ENCODE measurements at places on chromosomes 6 and 20. TPM values are rescaled to one million over a fixed set of nuclear protein-coding genes. Genes with fewer than 3 reads are reported as not detected.

DNA sequence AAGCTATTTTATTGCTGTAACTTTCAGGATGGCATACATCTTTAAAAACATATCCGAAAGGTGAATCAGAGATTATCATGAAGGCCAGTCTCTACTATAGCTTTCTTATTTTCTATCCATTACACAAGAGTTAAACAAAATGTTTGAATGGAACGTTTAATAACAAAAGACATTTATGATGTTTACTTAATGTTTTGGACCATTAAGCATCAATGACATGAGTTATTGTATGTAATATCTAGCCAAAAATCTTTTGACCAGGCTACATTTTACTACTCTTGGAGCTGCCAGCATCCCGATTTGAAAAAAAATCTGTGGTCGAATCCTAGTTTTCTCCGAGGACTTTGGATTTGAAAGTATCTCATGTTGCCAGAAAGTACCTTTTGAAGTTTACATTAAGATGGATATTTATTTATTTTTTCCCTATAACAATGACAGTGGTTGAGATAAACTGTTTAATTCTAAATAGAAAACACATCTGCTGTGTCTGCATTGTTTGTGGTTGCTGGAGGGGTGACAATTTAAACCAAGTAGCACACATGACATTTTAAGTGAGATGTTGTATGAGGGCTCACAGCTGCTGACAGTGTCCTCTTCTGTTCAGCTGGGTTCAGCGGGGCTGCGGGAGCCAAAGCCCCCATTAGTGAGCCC, 293.7 kb upstream of the TCF21 start:
- H3K27me3 ChIP-seq = no peaks in the 10 kb centered on the region
- no peaks in the 10 kb centered on the region for H3K36me3 ChIP-seq
- no peaks in the 10 kb centered on the region for H3K4me1 ChIP-seq
- H3K4me3 ChIP-seq = no peak overlapping the region
- DNase-seq = no peak

DNA sequence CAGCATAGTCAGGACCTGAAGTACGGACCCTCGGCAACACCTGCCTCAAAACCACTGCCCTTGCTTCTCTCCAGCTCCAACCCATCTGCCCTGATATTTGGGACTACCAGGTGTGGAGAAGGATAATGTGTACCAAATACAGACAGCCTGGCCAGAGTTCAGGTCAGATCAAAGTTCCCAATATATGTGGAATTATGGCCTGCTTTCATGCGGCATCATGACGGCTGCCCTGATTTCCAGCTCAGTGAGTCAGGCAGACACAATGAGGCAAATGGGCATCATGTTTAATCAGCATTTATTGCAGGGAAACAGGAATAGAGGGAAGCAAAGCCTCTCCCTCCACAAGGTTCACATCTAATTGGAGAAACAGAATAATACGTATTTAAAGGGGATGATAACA, 57.9 kb downstream of the FRK start:
- H3K36me3 ChIP-seq = no peaks in the 10 kb centered on the region
- no peak for DNase-seq
- no peak overlapping the region for H3K27ac ChIP-seq
- H3K4me1 ChIP-seq = no peaks in the 10 kb centered on the region
- no peak overlapping the region for H3K4me3 ChIP-seq

- peaks cover 2% of the 10 kb centered on the region for H3K36me3 ChIP-seq
- no peak for DNase-seq
These were observed 59.9 kb downstream of the NUDT3 start for GRCh38 chr6:34332251-34333198.

TFAP2C gene
- total RNA-seq = 0.07 TPM

GRCh38 chr6:38775870-38776269, 60.8 kb downstream of the DNAH8 start:
- H3K27ac ChIP-seq = no peak overlapping the region
- no peaks in the 10 kb centered on the region for H3K36me3 ChIP-seq
- no peak overlapping the region for H3K4me3 ChIP-seq
- peaks cover 28% of the 10 kb centered on the region for H3K27me3 ChIP-seq
- DNase-seq = no peak
- no peaks in the 10 kb centered on the region for H3K4me1 ChIP-seq

PACSIN1 gene
- total RNA-seq = 0.29 TPM

- no peak overlapping the region for H3K27ac ChIP-seq
- no peaks in the 10 kb centered on the region for H3K4me1 ChIP-seq
- H3K4me3 ChIP-seq = no peak overlapping the region
- peaks cover 10% of the 10 kb centered on the region for H3K27me3 ChIP-seq
- no peak for DNase-seq
These were observed 138.8 kb upstream of the RREB1 start for GRCh38 chr6:6968731-6969552.

GRCh38 chr6:169961772-169962561, 210.5 kb downstream of the ERMARD start:
- H3K36me3 ChIP-seq = no peaks in the 10 kb centered on the region
- no peaks in the 10 kb centered on the region for H3K4me1 ChIP-seq
- H3K4me3 ChIP-seq = peak overlapping the region; percentile 42

BPIFA3 gene
- not detected for total RNA-seq

DNA sequence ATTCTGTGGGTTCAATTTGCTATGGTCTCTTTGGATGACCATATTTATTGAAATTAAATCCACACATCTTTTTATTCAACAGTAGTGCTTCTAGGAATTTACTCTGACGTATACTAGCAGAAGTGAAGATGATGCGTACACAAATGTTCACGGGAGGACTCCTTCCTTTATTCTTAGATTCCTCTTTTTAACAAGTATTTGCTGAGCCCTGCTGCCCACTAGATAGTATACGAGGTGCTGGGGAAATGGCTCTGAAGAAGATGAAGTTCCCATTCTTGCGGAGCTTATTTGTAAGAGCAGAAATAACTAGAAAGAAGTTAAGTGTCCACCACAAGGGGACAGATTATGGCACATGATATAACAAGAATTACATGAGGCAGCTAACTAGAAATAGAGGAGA, 145.2 kb downstream of the DOK5 start:
- DNase-seq = no peak
- no peak overlapping the region for H3K27ac ChIP-seq
- H3K4me3 ChIP-seq = no peak overlapping the region
- H3K36me3 ChIP-seq = no peaks in the 10 kb centered on the region
- H3K27me3 ChIP-seq = no peaks in the 10 kb centered on the region

FAM110A gene
- 24.5 TPM for total RNA-seq

DEFB124 gene
- not detected for total RNA-seq

CCN5 gene
- total RNA-seq = not detected

DNA sequence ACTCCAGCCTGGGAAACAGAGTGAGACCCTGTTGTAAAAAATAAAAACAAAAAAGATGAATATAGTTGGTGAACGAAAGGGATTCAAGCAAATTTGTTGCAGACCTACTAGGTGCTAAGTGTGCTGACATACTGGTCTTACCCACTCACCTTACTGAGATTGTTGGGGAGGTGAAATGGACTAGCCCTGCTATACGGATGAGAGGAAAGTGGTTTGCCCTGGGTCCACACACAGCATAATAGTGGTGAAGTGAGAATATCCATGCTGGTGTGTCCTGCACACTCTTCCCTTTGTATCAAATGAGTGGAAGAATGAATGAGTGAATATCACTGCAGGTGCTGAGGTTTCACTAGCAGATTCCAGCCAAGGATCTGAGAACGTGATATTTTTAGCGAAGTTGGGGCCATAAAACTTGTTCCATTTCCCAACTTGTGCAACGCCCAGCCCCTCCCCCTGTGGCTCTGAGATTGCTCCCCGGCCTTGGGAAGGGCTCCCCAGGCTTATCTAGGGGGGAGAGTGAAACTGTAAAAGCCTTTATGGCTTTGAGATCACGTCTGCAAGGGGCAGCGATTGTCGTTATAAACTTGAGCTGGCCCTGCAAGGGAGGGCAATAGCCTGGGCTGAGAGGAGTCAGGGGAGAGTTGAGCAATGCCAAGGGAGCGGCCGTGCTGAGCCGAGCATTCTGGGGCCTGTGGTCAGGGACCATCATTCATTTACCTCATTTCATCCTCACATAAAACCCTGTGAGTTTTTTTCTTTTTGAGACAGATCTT, 33.2 kb upstream of the TTPAL start:
- no peaks in the 10 kb centered on the region for H3K36me3 ChIP-seq
- no peaks in the 10 kb centered on the region for H3K4me1 ChIP-seq
- no peak overlapping the region for H3K27ac ChIP-seq
- no peak overlapping the region for H3K4me3 ChIP-seq

GRCh38 chr6:53300656-53301551, 47.8 kb downstream of the ELOVL5 start:
- peaks cover 69% of the 10 kb centered on the region for H3K4me1 ChIP-seq
- peak; percentile 19 for DNase-seq

GRCh38 chr20:51388756-51389542, 153.6 kb downstream of the NFATC2 start:
- H3K27ac ChIP-seq = peak overlapping the region; percentile 91
- H3K4me3 ChIP-seq = peak overlapping the region; percentile 3
- peaks cover 28% of the 10 kb centered on the region for H3K36me3 ChIP-seq
- peaks cover 79% of the 10 kb centered on the region for H3K4me1 ChIP-seq
- DNase-seq = no peak

GRCh38 chr6:165913676-165914570, 250.9 kb upstream of the PDE10A start:
- no peaks in the 10 kb centered on the region for H3K27me3 ChIP-seq
- H3K4me3 ChIP-seq = no peak overlapping the region
- H3K4me1 ChIP-seq = no peaks in the 10 kb centered on the region
- no peak for DNase-seq

- H3K4me3 ChIP-seq = no peak overlapping the region
- DNase-seq = no peak
- peaks cover 8% of the 10 kb centered on the region for H3K27me3 ChIP-seq
- H3K27ac ChIP-seq = no peak overlapping the region
- no peaks in the 10 kb centered on the region for H3K36me3 ChIP-seq
These were observed 52.4 kb upstream of the PDE10A start for GRCh38 chr6:165715428-165715827.

TRIM26 gene
- total RNA-seq = 89.0 TPM

DNA sequence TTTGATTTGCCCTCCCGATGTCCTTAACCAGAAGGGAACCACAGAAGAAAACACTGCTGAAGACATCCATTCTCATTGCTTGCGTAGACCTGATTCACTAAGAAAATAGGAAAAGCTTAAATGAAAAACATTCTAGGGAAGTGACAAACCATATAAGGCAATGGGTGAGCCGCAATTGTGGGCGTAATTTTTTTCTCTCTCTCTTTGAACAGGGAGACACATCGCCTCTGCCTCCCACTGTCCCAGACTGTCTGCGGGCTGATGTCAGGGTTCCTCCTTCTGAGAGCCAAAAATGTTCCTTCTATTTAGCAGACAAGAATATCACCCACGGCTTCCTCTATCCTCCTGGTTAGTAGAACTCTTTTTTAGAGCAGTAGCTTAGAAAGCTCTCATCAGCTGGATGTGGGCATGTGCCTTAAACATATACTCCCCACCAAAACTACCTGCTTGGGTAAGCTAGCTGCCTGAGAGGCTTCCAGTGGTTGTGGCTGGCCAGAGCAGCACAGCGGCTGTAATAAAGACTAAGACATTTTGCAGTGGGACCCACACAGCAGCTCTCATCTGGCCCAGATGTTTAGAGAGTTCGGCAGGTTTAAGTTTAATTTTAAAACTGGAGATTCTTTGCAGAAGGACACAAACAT, 22.7 kb upstream of the CTAGE9 start:
- no peaks in the 10 kb centered on the region for H3K36me3 ChIP-seq
- no peak for DNase-seq
- H3K4me3 ChIP-seq = no peak overlapping the region
- no peaks in the 10 kb centered on the region for H3K27me3 ChIP-seq
- no peak overlapping the region for H3K27ac ChIP-seq

- H3K4me3 ChIP-seq = no peak overlapping the region
- H3K36me3 ChIP-seq = peaks cover 17% of the 10 kb centered on the region
- no peak overlapping the region for H3K27ac ChIP-seq
- no peak for DNase-seq
These were observed 6.5 kb downstream of the GZF1 start for GRCh38 chr20:23368316-23369071.

DNA sequence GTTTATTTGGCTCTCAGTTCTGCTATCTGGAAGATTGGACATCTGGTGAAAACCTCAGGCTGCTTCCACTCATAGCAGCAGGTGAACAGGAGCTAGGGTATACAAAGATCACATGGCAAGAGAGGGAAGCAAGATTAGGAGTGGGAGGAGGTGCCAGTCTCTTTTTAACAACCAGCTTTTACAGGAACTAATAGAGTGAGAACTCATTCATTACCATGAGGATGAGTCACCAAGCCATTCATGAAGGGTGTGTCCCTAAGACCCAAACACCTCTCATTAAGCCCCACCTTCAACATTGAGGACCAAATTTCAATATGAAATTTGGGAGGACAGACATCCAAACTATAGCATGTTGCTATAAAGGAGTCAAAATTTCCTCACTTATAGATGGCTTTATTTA, 85.4 kb upstream of the HCRTR2 start:
- peaks cover 1% of the 10 kb centered on the region for H3K36me3 ChIP-seq
- DNase-seq = no peak
- H3K4me3 ChIP-seq = no peak overlapping the region
- H3K4me1 ChIP-seq = no peaks in the 10 kb centered on the region
- H3K27me3 ChIP-seq = no peaks in the 10 kb centered on the region

SLC35B2 gene
- total RNA-seq = 13.9 TPM

PRPH2 gene
- total RNA-seq = not detected

TFAP2A gene
- 0.35 TPM for total RNA-seq

GRCh38 chr6:125655511-125655910, 93.9 kb upstream of the HEY2 start:
- peaks cover 6% of the 10 kb centered on the region for H3K27me3 ChIP-seq
- H3K36me3 ChIP-seq = no peaks in the 10 kb centered on the region
- H3K4me3 ChIP-seq = no peak overlapping the region

UNC5CL gene
- total RNA-seq = 4.0 TPM

DNA sequence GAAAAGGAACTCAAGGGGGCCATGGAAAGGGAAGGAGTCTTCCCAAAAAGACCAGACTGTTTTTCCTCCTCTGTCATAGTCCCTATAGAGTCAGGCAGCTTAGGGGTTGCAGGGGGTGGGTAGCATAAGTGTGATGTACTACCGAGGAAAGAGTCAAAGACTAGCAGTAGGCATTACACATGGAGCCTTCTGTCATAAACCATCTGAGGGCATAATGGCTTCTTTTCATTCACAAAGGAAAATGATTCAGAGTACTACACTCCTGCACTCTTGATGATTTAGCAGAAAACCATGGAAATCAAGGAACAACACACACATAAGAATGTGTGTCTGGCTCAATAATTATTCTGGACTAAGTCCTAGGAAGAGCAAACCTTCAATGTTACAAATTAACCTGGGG, 14.9 kb downstream of the PLN start:
- H3K4me1 ChIP-seq = peaks cover 45% of the 10 kb centered on the region
- H3K27ac ChIP-seq = no peak overlapping the region
- no peak overlapping the region for H3K4me3 ChIP-seq
- no peak for DNase-seq

Measured in activated T-cell treated with anti-CD3 and anti-CD28 coated beads, Interleukin-2, amount 50 U/mL, for 72 hours (primary cell).